ENCODE measurements at places on chromosomes 6 and 20.
A peak's percentile ranks its signal among the peaks of the same experiment; 100 is the strongest.

GRCh38 chr20:34421766-34422466, 58.8 kb downstream of the ITCH start:
- no peak overlapping the region for H3K27ac ChIP-seq
- H3K4me3 ChIP-seq, result no peak overlapping the region
- H3K4me1 ChIP-seq, result peaks cover 11% of the 10 kb centered on the region
- no peak for DNase-seq
- H3K36me3 ChIP-seq, result peaks cover 36% of the 10 kb centered on the region

GRCh38 chr20:48618052-48618451, 209.7 kb downstream of the PREX1 start:
- H3K36me3 ChIP-seq, result no peaks in the 10 kb centered on the region
- H3K27ac ChIP-seq, result no peak overlapping the region
- no peaks in the 10 kb centered on the region for H3K27me3 ChIP-seq

DNA sequence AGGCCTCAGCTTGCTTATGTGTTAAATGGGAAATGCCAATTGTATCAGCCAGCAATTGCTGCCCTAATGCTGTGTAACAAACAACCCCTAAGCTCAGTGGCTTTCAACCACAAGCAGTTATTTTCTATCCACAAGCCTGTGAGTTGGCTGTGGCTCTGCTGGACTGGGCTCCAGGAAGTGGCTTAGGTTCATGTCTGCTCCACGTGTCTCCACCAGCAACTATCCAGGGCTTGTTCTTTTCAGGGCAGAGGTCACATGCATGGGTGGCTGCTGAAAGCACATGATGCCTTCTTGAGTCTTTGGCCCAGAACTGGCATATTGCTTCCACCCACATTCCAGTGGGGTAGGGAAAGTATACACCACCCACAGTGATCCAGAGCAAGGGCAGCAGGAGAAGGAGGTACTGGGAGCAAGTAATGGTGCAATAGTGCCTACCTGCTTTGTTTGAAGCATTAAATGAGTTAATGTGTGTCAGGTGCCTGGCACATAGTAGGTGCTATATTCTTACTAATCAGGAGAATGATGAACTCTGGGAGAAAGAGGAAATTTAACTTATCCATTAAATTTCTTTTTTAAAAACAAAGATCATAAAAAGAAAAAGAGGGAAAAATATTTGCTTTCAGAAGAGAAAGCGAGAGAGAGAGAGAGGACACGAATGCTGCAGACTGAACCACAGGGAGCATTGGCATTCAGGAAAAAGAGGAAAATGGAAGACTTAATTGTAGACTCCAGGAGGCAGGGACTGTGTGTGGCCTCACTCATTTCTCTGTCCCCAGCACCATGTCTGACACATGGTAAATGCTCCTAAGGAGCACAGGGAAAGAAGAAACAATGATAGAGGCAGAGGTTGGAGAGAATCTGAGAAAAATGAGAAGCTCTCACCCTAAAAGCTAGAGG, 25.2 kb upstream of the RNF24 start:
- no peaks in the 10 kb centered on the region for H3K27me3 ChIP-seq
- no peak overlapping the region for H3K27ac ChIP-seq
- H3K36me3 ChIP-seq, result no peaks in the 10 kb centered on the region
- H3K4me3 ChIP-seq, result no peak overlapping the region

DNA sequence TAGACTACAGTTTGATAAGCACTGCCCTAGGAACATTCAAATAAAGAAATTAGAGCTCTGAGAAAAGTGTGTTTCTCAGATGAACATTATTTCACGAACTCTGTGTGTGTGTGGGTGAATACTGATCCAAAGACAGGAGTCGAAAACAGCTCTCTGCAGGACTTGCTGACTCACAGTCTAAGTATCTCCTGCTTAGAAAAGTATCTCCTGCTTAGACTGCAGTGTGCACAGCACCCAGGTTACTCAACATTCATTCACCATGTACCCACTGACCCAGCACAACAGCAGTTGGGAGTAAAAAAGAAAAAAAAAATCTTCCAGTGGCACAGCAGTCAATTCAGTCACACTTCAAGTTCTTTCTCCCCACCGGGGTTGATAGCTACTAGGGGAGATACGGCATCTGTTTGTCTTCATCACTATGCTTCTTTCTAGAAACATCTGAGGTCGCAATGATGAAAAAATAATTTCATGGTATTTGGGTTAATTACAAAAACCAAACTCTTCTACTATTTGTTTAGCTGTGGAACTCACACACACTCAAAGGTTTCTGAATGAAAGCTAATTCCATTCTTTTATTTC, 48.0 kb downstream of the GCLC start:
- peaks cover 15% of the 10 kb centered on the region for H3K4me1 ChIP-seq
- H3K4me3 ChIP-seq, result no peak overlapping the region
- H3K36me3 ChIP-seq, result peaks cover 13% of the 10 kb centered on the region
- DNase-seq, result no peak

- DNase-seq, result no peak
- no peak overlapping the region for H3K4me3 ChIP-seq
- H3K27me3 ChIP-seq, result no peaks in the 10 kb centered on the region
- no peaks in the 10 kb centered on the region for H3K4me1 ChIP-seq
- no peaks in the 10 kb centered on the region for H3K36me3 ChIP-seq
Measured at GRCh38 chr6:124076336-124077048, 272.8 kb downstream of the NKAIN2 start.

DNA sequence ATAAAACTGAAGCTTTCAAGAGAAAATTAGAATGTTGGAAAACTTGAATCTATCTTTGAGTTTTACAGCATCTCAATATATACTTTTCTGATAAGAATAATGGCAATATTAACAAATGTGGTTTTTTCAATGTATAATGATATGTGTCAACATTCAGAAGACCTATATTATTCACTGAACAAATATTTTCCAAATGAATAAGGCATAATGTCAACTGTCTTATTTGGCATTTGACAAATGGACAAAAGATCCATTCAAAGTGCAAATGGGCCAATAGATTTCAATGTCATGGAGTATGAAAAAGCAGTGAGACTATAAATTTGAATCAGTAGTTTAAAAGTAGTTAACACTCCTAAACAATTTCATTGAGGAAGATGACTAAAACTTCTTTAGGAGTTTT, 20.9 kb downstream of the LMBRD1 start:
- no peak overlapping the region for H3K4me3 ChIP-seq
- H3K27me3 ChIP-seq, result no peaks in the 10 kb centered on the region
- H3K4me1 ChIP-seq, result peaks cover 49% of the 10 kb centered on the region
- H3K36me3 ChIP-seq, result peaks cover 53% of the 10 kb centered on the region

DNA sequence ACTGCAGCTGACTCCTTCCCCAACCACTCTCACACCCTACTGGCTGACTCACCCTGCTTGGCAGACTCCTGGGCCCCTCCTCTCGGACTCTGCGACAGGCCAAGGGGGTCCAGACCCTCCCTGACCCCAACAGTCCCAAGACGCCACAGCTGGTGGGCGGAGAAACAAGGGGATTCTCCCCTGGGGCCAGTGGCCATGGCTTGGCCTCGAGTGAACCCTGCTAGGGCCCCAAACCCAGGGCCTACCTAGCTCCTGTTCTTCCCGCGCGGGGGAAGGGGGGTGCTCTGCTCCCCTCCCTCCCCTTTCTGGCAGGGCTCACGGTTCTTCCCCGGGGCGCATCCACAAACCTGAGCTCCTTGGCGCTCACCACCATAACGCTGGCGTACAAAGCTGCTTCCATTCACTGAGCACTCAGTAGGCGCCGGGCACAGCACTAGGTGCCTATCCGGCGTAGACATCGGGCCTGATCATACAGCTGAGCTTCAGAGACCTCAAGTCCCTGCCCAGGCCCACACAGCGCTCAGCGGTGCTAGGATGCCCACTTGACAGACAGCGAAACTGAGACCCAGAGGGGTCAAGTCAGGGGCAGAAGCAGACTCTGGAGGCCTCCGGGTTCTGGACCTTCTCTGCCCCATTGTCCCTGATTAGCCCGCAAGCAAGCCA, 597 bp downstream of the ADA start:
- H3K4me3 ChIP-seq, result peak overlapping the region; percentile 84
- peak overlapping the region; percentile 73 for H3K27ac ChIP-seq
- H3K4me1 ChIP-seq, result peaks cover 53% of the 10 kb centered on the region
- no peaks in the 10 kb centered on the region for H3K27me3 ChIP-seq
- DNase-seq, result peak; percentile 43
- H3K36me3 ChIP-seq, result peaks cover 2% of the 10 kb centered on the region

- no peaks in the 10 kb centered on the region for H3K27me3 ChIP-seq
- no peak overlapping the region for H3K4me3 ChIP-seq
- no peaks in the 10 kb centered on the region for H3K36me3 ChIP-seq
- H3K27ac ChIP-seq, result no peak overlapping the region
- DNase-seq, result no peak
Measured at GRCh38 chr6:10598084-10598960, 77.2 kb downstream of the GCNT2 start.

DNA sequence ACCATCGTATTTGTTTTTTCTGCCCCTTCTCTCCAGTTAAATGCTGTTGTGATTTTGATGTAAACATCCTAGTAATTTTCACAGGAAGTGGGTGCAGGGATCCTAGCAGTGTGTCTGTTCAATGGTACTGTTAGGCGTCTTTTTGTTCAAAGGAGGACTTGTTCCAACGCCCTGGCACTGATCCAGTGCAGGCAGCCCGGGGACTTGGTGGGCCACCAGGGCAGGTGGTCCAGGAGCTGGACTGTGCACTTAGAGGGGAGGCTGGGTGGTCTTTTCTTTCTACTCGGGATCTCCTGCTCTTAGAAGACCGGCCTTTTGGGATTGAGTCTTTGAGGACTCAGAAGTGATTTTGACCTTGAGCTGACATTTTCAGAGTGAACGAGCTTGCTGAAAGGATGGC, 41.1 kb upstream of the NKX2-2 start:
- H3K27me3 ChIP-seq, result peaks cover 8% of the 10 kb centered on the region
- peaks cover 18% of the 10 kb centered on the region for H3K4me1 ChIP-seq
- no peak overlapping the region for H3K4me3 ChIP-seq
- no peak overlapping the region for H3K27ac ChIP-seq

GRCh38 chr20:35575958-35576357, 34.1 kb downstream of the ERGIC3 start:
- H3K4me1 ChIP-seq, result no peaks in the 10 kb centered on the region
- H3K36me3 ChIP-seq, result peaks cover 5% of the 10 kb centered on the region
- H3K4me3 ChIP-seq, result no peak overlapping the region
- H3K27me3 ChIP-seq, result no peaks in the 10 kb centered on the region

- no peak overlapping the region for H3K4me3 ChIP-seq
- no peak for DNase-seq
- no peaks in the 10 kb centered on the region for H3K4me1 ChIP-seq
Measured at GRCh38 chr6:91751526-91751925, 1164.7 kb upstream of the MAP3K7 start.

- no peak overlapping the region for H3K4me3 ChIP-seq
- H3K4me1 ChIP-seq, result peaks cover 16% of the 10 kb centered on the region
- no peaks in the 10 kb centered on the region for H3K36me3 ChIP-seq
- no peaks in the 10 kb centered on the region for H3K27me3 ChIP-seq
Measured at GRCh38 chr6:25866011-25866410, 8.0 kb downstream of the SLC17A3 start.

- H3K27me3 ChIP-seq, result no peaks in the 10 kb centered on the region
- H3K4me3 ChIP-seq, result no peak overlapping the region
Measured at GRCh38 chr20:62666736-62667529, 24.6 kb downstream of the SLCO4A1 start.

DNA sequence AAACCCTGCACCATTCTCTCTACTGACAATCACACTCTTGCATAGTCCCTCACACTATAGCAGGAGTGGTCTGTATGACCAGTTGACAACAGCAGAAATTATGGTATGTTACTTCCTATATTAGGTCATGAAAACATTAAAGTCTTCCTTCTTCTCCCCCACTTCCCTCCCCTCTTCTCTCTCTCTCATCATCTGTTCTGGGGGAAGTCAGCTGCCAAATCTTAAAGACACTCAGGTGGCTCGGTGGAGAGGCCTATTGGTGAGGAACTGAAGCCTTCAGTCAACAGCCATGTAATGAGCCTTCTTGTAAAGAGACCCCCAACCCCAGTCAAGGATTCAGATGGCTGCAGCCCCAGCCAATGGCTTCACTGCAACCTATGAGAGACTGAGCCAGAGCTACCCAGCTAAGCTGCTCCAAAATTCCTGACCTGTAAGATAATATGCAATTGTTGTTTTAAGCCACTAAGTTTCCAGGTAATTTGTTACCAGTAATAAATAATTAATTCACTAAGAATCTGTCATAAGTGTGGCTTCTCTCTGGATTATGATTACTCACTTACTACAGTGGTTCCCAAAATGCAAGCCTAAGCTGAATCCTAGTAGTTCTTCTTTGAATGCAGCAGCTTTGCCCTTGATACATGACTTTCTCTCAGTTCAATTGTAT, 11.2 kb upstream of the TSBP1 start:
- no peak overlapping the region for H3K27ac ChIP-seq
- no peak overlapping the region for H3K4me3 ChIP-seq
- DNase-seq, result no peak
- H3K4me1 ChIP-seq, result no peaks in the 10 kb centered on the region

- H3K4me3 ChIP-seq, result no peak overlapping the region
- no peak for DNase-seq
- no peaks in the 10 kb centered on the region for H3K27me3 ChIP-seq
- H3K36me3 ChIP-seq, result no peaks in the 10 kb centered on the region
Measured at GRCh38 chr20:56845546-56846086, 216.5 kb downstream of the TFAP2C start.

DNA sequence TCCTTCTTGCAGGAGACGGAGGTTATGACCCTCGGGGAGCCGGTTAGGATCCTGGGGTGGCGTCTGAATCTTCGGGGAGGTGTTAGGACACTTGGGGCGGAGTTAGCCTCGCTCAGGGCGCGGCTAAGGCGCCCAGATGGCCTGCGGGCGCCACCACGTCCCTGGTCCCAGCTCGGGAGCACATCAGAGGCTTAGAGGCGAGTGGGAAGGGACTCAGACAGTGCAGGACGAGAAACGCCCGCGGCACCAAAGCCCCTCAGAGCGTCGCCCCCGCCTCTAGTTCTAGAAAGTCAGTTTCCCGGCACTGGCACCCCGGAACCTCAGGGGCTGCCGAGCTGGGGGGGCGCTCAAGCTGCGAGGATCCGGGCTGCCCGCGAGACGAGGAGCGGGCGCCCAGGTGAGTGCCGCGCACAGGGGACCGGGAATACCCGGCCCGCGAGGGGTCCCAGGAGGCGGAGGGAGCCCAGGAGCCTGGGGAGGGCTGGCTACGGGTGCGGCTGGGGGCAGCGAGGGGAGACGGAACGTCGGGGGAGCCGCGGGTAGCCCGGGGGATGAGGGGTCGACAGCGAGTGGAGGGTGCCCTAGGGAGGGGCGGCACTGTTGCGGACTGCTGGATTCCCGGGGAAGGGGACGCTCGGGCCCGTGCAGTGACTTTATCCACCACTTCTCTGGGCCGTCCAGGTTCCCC, at the start of gene HCK:
TSS of gene HCK (plus strand) at position 153 of the 688 bp plus-strand sequence.
- no peak within 1 kb of the TSS for H3K27ac ChIP-seq
- H3K4me1 ChIP-seq, result peaks cover 13% of the 10 kb centered on the region
- DNase-seq, result no peak
- H3K36me3 ChIP-seq, result no peaks in the 10 kb centered on the region

- no peaks in the 10 kb centered on the region for H3K4me1 ChIP-seq
- no peak overlapping the region for H3K27ac ChIP-seq
- H3K36me3 ChIP-seq, result no peaks in the 10 kb centered on the region
- DNase-seq, result no peak
Measured at GRCh38 chr20:61353261-61354000, 101.4 kb downstream of the CDH4 start.

- peaks cover 18% of the 10 kb centered on the region for H3K4me1 ChIP-seq
- no peaks in the 10 kb centered on the region for H3K27me3 ChIP-seq
- H3K4me3 ChIP-seq, result peak overlapping the region; percentile 18
- H3K27ac ChIP-seq, result peak overlapping the region; percentile 74
- DNase-seq, result no peak
Measured at GRCh38 chr6:5580736-5581581, 319.6 kb downstream of the FARS2 start.
